Epithelial cell of proximal tubule (primary cell): ENCODE measurements at places on chromosomes 7 and 10. TPM values are rescaled to one million over a fixed set of nuclear protein-coding genes. Genes with fewer than 3 reads are reported as not detected.

CYP3A5 gene
- total RNA-seq = 0.75 TPM in 1 of 2 replicates, not detected in the other

PRF1 gene
- not detected in 2 replicates for total RNA-seq

FKBP6 gene
- total RNA-seq = not detected in 2 replicates

UTF1 gene
- not detected in 2 replicates for total RNA-seq

TACR2 gene
- 0.23 TPM in 1 of 2 replicates, not detected in the other for total RNA-seq

PYROXD2 gene
- 3.7 and 5.8 TPM in 2 replicates for total RNA-seq

COBL gene
- total RNA-seq = 1.5 and 6.6 TPM in 2 replicates

FASTK gene
- 61.2 and 89.8 TPM in 2 replicates for total RNA-seq

MYOZ1 gene
- 1.1 TPM in 1 of 2 replicates, not detected in the other for total RNA-seq

NEBL gene
- 0.65 and 4.6 TPM in 2 replicates for total RNA-seq

TMEM236 gene
- total RNA-seq = 0.07 and 0.17 TPM in 2 replicates

STEAP1 gene
- total RNA-seq = 3.4 and 8.0 TPM in 2 replicates
